ENCODE measurements at places on chromosomes 12 and 14.
A peak's percentile ranks its signal among the peaks of the same experiment; 100 is the strongest.

- no peak for DNase-seq
Measured at GRCh38 chr12:71492604-71493003, 53.0 kb downstream of the LGR5 start.

DNA sequence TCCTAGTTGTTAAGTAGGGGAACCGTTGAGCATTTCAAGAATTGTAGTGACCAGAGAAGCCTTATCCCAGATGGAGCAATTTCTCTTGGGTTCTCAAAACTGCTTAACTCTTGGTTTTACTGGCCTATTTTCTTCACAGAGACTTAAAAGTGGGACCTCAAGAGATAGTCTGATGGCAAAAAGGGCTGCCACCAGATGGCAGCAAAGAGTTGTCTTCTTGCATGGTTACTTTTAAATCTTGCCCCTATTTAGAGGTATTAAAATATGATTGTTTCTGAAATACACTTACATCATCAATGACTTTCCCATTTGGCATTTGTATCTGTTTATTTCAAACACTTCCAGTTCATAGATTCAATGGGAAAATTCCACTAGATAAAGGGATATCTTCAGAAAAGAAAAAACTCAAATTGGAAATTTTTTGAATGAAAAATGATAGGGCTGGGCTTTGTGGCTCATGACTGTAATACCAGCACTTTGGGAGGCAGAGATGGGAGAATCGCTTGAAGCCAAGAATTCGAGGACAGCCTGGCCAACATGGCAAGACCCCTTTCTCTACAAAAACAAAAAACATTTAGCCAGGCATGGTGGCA, 69.9 kb upstream of the CNTN1 start:
- DNase-seq: peak; percentile 0

GRCh38 chr14:73241481-73242165, 4.3 kb downstream of the PAPLN start:
- DNase-seq: no peak

DNA sequence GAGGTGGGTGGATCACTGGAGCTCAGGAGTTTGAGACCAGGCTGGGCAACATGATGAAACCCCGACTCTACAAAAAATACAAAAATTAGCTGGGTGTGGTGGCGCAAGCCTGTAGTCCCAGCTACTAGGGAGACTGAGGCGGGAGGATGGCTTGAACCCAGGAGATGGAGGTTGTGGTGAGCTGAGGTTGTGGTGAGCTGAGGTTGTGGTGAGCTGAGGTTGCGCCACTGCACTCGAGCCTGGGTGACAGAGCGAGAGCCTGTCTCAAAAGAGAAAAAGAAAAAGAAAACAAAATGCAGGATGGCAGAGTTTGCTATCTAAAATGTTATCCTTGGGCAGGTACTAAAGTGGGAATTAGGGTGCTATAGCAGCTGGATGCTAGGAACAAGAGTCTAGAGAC, 10.8 kb upstream of the GPRC5A start:
- DNase-seq: peak; percentile 10

DNA sequence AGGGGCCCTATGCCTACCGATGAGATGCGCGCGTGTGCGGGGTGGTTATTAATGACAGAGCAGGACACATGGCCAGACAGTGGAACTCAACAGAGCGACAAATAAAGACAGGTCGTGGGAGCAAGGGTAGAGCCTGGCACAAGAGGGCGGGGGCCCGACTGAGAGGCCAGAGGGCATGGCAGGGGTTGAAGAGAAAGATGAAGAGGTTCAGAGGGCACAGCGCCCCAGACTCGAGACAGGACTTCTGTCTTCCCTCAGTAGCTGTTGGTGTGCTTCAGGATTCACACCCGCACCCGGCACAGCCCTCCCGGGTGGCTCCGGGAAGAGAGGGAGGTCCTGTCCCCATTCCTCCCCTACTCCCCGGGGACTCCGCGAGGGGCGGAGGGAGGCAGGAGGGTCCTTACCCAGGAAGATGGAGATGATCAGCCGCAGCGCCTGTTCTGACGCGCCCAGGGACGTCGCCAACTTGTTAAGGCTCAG, 366 bp downstream of the LPCAT3 start:
- no peak for DNase-seq

GRCh38 chr12:56718149-56718548, 7.0 kb downstream of the NACA start:
- DNase-seq: no peak

GRCh38 chr12:56204275-56204674, 15.0 kb upstream of the SMARCC2 start:
- no peak for DNase-seq

Data from NK-92 treated with Interleukin-12 subunit alpha and Interleukin-12 subunit beta, amount 100 ng/mL, for 24 hours (cell line).